KBM-7 (cell line): ENCODE measurements at places on chromosomes 2 and 18.

- peak; percentile 12 for DNase-seq
Observed at GRCh38 chr2:239927424-239927981, 97.6 kb downstream of the NDUFA10 start.

DNA sequence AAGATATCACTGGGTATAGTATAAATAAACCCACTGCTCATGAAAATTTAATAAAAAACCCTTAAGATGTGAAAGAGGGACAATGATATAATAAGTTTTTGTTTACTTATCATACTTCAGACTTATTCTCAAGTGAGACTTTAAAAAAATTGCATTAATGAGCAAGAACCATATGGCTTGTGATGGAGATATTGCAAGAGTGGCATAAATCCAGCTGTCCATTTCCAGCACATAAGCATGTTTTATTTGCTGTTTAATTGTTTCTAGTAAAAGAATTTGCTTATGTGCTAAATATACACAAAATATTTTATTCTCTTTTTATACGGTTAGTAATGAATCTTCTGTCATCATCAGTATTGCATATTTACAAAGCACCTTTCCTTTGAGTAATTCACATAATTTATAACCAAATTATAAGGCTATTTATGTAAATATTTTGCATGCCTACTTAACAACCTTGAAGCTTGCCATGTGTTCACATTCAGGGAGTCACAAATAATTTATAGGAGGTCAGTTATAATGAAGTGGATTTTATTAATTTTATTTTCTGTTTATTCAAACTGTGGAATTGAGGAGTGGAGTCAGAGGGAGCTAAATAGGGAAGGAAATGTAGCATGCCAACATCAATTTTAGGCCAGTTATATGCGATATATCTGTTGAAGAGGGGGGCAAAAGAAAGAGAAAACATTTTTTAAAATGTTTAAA lies 318.5 kb upstream of the CWC22 start:
- DNase-seq = no peak

DNA sequence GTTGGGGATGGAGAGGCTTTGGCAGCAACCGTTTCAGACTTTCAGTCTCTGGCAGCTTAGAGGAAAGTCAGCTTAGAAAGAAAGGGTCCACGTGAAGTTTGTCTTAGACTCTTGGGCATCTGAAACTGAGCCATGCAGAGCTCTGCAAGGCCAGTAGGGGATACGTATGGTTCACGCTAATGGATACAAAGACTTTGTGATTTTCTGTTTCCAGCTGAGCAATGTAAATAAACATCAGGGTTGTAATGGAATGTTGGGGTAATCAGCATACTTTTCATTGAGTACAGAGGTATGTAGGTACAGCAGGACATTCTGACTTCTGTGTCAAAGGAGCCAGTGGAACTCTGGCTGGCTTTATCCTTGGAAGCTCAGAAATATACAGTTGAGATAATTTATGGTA lies 31.0 kb downstream of the RALB start:
- DNase-seq = no peak

DNA sequence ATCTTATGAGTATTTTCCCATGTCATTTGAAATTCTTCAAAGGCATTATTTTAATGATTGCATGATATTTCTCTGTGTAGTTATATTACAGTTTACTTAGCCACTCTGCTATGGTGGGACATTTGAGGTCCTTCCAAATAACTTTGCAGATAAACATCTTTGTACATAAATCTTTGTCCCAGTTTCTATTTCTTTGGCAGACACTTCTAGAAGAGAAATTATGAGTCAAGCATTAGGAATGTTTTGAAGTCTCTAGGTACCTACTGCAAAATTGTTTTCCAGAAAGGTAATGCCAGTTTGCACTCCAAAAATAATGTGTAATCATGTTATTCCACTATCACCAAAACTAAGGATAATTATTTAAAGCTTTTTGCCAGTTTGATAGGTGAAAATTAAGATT lies 149.7 kb downstream of the EN1 start:
- DNase-seq = no peak

- no peak for DNase-seq
Observed at GRCh38 chr18:36304723-36305122, 7.2 kb downstream of the FHOD3 start.

DNA sequence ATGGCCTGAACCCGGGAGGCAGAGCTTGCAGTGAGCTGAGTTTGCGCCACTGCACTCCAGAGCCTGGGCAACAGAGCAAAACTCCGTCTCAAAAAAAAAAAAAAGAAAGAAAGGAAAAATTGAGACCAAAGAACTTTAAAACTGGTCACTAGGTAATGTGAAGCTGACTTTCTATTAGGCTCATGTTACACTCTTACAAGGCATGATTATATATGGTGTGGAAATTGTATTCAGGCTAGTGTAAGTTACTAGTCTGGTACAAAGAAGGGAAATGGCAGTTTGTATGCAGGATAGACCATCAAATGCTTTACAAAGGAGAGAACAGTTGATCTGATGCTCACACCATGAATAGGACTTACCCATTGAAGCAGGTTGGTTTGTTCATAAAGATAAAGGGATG lies 35.4 kb upstream of the ARMC9 start:
- DNase-seq = no peak

DNA sequence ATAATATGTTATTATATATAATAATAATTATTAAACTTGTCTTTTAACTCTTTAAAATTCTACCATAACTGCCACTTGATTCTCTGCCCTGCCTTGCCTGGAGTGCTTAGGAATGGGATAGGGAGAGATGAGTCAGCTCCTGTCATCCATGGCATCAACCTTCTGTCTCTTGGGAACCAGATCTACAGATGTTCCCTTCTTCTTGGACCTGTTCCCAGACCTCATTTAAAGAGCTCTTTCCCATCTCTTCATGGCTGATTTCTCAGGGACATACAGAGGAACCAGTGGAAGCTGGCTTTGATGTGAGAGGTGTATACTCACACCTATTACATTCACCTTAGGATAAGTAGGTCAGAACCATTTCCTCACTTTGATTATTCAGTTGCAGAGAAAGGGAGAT lies 155.3 kb upstream of the MYO3B start:
- no peak for DNase-seq

DNA sequence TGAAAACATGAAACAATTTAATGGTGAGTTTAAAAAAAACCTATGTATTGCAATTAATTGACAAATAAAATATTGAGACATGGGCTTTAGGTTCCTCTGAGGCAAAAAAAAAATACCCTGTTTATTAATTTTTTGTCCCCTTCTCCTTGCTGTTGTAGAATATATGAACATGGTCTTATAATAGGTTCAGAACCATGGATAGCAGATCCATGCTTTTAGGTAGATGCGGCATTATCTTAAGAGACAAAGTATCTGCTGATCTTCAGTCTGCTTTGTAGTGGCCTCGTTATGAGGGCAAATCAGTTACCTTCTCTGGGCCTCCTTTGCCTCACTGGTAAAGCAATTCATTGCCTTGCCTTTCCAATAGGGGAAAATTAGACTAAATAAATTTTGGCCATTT lies 850.7 kb downstream of the NRXN1 start:
- no peak for DNase-seq

DNA sequence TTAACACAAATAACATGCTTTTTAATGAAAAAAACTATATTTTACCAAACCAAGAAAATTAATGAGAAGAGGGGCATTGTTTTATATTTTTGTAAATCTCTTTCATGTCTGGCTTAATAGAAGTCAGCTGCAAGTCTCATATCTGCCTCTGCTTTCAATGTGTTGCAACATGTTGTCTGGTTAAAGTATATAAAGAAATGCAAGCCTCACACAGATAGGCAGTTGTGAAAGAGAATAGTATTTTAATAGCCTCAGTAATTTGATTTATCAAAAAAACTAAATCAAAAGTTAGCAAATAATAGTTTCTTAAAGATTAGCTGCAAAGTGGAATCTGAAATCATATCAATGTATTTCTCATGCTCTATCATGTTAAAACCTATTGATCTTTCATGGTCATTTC lies 52.9 kb upstream of the NCOA1 start:
- no peak for DNase-seq

DNA sequence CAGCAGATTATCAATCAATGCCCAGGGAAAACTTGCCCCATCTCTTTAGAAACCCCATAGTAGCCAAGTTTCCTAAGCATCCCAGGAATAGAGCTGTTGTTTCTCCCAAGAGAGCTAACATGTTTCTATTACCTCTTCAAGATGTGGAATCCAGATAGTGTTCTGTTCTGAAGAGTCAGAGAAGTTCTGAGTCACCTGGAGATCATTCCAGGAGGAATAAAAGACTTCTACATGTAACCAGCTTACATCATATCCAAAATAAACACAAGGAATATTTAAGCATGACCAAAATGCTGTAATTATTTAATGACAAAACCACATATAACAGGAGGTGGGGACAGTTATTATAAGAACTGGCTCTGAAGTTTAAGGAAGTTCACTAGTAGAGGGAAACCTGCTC lies 51.0 kb upstream of the GORASP2 start:
- DNase-seq = no peak

GRCh38 chr18:21242780-21243401 lies 859 bp downstream of the GREB1L start:
- peak; percentile 5 for DNase-seq

DNA sequence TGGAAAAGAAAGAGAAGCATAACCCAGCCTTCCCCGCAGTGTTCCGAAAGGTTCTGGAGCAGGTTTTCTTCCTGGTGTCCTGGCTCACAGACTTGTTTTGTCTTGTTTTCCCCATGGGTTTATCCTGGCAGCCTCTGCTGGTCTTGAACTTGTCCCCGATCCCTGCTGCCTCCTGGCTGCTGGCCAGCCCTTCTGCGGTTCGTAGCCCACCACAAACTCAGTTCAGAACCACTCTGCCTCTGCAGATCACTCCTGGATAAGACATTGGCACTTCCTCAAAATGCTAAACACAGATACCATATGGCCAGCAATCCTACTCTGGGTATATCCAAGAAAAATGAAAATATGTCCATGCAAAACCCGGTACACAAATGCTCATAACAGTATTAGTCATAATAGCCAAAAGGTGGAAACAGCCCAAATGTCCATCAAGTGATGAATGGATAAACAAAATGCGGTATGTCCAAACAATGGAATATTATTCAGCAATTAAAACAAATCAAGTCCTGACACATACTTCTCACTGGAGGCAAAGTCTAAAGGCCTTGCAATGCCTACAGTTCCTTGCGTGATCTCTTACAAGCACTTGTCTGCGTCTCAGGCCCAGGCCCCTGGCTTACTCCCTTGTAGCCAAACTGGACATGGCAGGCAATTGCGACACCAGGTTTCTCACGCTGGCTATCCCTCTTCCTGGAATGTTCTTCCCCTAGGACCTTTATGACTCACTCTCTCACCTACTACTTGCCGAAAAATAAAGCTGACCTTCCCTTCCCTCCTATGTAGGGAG lies 28.0 kb upstream of the ARHGEF4 start:
- DNase-seq = peak; percentile 93

GRCh38 chr2:71923143-71923525 lies 224.5 kb downstream of the CYP26B1 start:
- DNase-seq = no peak

- no peak for DNase-seq
Observed at GRCh38 chr2:127083819-127084503, 23.0 kb downstream of the BIN1 start.

- DNase-seq = no peak
Observed at GRCh38 chr2:86753606-86754005, 33.5 kb downstream of the RMND5A start.

DNA sequence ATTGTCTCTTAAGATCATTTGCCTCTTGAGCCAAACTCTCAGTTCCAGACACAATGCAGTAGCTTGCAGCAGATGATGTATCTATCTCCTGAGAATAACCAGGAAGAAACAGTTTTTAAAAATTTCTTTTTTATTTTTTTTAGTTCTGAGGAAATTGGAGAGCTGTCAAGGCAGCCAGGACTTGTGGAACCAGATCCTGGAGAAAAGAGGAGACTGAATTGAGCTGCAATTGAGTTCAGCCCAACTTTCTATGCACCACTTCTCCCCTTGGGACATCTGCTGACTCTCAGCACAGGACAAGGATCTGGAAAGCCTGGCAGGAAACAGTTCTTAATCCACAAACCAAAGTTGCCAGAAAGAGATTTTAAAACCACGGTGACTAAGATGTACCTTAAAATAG lies 13.5 kb upstream of the CSRNP3 start:
- DNase-seq = no peak

DNA sequence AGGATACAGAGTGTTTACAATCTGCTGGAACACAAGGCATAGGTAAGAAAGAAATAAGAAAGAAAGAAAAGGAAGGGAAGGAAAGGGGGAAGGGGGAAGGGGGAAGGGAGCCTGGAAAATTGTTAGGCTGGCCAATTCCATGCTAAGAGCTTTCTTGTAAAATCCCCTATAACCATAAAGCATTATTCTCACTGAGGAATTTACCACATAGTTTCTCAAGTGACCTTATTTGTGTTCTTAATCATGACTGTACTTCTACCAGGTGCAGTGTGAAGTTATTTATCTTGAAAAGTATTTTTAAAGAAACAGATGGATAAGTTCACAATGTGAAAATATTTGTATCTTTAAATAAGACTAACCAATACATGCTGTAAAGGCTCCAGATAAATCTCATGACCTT lies 39.2 kb upstream of the KIDINS220 start:
- no peak for DNase-seq

- no peak for DNase-seq
Observed at GRCh38 chr2:157898591-157898996, 22.5 kb upstream of the ACVR1 start.

GRCh38 chr2:231326404-231326803 lies 69.1 kb upstream of the B3GNT7 start:
- DNase-seq = no peak

DNA sequence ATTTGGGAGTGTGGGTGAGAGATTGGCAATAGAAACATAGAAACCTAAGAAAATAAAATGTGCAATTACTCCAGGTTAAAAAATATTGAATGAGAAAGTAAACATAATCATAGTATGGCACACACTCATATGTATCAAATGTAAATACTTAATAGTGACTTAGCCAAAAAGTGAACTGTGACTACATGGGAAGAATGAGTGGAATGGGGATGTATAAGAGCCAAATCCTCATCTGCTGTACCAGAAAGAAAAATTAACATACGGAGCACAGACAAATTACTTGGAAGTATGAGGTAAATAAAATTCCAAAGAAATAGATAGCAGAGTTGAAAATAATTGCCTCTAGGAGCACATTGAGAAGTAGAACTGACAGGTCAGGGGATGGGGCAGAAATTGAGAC lies 4.0 kb downstream of the FLACC1 start:
- DNase-seq = no peak

DNA sequence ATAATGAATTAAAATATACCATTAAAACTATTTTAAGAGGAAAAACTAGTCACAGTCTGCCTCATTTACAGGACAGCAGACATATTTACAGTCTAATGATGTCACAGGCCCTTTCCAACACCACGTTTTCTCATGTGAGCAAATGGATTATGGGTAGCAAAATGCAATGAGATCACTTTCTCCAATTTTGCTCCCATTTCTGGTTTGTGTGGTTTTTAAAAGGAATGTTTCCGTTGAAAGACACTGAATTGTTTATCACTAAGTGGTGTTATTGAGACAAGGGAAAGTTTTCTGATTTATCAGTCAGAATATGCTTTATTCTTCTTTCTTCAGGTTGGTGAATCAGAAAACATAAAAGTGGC lies 11.4 kb upstream of the NR4A2 start:
- no peak for DNase-seq
